ENCODE measurements at places on chromosomes 1 and 21. TPM values are rescaled to one million over a fixed set of nuclear protein-coding genes. Genes with fewer than 3 reads are reported as not detected.

GRCh38 chr1:26946270-26946669, 14.0 kb downstream of the KDF1 start:
- DNase-seq, result no peak

DNA sequence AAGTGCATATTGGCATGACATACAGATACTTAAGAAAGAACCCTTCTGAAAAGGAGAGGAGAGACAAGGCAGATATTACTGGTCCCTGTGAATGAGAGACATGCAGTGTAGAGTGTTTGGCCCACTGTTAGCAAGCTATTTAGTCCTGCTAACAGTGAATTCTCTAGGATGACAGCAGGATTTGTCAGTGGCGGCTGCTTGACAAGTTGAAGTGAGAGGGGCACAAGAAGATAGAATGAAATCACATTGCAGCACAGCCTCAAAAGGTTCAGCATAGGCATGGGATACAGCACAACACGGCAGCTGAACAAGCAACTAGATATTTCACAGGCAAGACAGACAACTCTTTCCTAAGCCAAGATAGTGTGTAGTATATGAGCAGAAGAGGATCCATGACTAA, 407.9 kb downstream of the PLA2G4A start:
- DNase-seq, result no peak

DNA sequence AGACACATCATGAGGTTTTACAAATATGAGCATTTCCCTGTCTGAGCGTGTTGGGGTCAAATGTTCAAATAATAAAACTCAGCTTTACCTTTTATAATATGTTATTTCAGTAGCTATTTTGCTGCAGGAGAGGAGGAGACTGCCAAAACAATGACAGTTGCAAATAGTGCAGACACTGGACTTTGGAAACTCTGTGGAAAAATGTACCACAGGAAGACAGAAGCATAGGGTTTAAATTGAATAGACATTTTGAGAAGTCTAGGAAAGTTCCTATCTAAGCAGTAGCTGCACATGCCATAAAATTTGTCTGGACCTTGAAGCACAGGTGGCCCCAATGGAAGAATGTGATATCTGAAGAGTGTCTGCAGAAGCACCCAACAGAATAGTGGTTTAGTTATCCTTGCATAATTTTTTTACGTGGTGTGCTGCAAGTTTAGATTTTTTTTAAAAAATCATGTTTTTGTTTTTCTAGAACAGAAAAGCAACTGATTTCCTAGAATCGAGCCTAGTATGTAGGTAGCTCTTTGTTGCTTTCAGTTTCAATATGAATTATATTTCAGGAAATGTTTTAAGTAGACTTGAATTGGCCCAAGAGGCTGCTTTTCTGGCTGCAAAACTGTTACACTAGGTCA, 14.0 kb upstream of the GBP5 start:
- no peak for DNase-seq

The ZNF669 gene
- 6.3 TPM for total RNA-seq

GRCh38 chr1:23403038-23403336, 21.6 kb downstream of the TCEA3 start:
- DNase-seq, result no peak

DNA sequence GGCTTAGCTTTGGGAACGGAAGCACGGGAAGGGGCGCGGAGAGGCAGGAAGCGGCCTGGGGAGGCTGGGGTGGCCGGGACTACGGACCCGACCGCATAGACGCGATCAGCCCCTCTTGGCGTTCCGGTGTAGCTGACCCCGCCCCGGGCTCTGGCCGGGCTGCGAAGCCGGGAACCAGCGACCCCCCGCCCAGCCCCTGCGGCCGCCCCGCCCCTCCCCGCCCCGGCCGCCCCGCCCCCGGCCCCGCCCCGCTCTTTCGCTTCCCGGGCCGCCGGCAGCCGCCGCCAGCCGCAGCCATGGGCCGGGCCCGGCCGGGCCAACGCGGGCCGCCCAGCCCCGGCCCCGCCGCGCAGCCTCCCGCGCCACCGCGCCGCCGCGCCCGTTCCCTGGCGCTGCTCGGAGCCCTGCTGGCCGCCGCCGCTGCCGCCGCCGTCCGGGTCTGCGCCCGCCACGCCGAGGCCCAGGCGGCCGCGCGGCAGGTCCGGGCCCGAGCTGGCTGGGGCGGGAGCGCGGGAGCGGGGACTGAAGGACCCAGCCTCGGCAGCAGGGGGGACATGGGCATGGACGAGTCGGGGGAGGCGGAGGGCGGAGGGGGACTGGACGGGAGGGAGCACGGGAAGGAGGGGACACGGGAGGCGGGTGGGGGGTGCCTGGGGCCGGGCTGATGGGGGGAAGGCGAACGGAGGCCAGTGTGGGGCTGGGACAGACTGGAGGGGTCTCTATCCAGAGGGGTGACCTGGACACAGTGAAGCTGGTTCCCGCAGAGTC, at the start of gene SELENON:
Gene SELENON, plus strand, starts transcription at position 259 of the 768 bp plus-strand sequence. Its CDS starts 38 bp downstream, at position 297.
- DNase-seq, result peak; percentile 56

The THBS3 gene
- 22.4 TPM for total RNA-seq

GRCh38 chr1:11664336-11665065, 501 bp downstream of the FBXO6 start:
- DNase-seq, result peak; percentile 64

GRCh38 chr1:163528710-163529348, 207.1 kb downstream of the NUF2 start:
- peak; percentile 61 for DNase-seq

- no peak for DNase-seq
These were observed 31.0 kb downstream of the AGO4 start for GRCh38 chr1:35838693-35839245.

DNA sequence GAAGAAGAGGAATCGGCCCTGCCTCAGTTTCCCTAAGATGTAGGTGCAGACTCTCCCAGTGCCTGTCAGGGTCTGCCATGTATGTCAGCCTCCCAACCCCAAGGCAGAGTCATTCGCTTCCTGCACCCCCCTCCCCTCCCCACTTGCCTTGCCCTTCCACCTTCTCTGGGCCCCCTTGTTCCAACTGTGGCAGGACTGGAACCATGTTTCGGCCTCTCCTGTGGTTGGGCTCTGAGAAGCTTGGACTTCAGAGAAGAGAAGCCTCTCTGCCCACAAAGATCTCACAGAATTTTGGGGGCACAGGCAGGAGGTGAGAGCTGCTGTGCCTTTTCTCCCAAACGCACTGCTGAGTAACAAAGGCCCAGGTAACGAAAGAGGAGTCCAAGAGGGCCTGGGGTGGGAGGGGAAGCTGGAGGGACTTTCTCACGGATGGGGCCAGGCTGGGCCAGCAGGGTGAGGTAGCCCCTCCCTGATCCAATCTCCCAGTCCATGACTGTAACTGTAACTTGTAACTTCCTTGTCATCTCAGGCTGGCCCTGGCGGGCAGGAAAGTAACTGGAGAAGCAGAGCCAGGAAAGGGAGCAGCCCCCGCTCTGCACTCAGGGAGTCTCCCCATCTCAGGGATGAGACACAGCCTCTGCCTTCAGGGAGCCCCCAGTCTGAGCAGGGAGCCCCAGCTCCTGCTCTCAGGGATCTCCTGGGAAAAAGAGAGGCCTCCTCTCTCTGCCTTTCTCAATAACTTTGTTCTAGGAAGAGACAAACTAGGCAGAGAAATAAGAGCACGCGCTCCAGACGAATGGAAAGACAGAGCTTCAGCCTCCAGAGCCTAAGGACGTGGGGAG, 11.3 kb downstream of the CRABP2 start:
- DNase-seq, result peak; percentile 40

GRCh38 chr1:62352387-62352786, 33.2 kb upstream of the KANK4 start:
- DNase-seq, result no peak

The SLAMF8 gene
- 5.9 TPM for total RNA-seq

GRCh38 chr1:61067446-61068019, 14.8 kb upstream of the NFIA start:
- no peak for DNase-seq

The KIF26B gene
- total RNA-seq, result 0.39 TPM

- no peak for DNase-seq
These were observed 174.2 kb downstream of the PTPRU start for GRCh38 chr1:29410476-29410875.

The PROX1 gene
- 17.6 TPM for total RNA-seq

- DNase-seq, result no peak
These were observed 42.5 kb downstream of the TMEM200B start for GRCh38 chr1:29081201-29081600.

The SEMA6C gene
- total RNA-seq, result 4.3 TPM

- no peak for DNase-seq
These were observed 48.3 kb upstream of the C1orf174 start for GRCh38 chr1:3948344-3948743.

- DNase-seq, result no peak
These were observed 33.0 kb downstream of the HUNK start for GRCh38 chr21:31905503-31906451.

- no peak for DNase-seq
These were observed 56.7 kb upstream of the PUM1 start for GRCh38 chr1:31122101-31122735.

The BRDT gene
- not detected for total RNA-seq

- DNase-seq, result no peak
These were observed 82.7 kb downstream of the CAMTA1 start for GRCh38 chr1:6867729-6868659.

DNA sequence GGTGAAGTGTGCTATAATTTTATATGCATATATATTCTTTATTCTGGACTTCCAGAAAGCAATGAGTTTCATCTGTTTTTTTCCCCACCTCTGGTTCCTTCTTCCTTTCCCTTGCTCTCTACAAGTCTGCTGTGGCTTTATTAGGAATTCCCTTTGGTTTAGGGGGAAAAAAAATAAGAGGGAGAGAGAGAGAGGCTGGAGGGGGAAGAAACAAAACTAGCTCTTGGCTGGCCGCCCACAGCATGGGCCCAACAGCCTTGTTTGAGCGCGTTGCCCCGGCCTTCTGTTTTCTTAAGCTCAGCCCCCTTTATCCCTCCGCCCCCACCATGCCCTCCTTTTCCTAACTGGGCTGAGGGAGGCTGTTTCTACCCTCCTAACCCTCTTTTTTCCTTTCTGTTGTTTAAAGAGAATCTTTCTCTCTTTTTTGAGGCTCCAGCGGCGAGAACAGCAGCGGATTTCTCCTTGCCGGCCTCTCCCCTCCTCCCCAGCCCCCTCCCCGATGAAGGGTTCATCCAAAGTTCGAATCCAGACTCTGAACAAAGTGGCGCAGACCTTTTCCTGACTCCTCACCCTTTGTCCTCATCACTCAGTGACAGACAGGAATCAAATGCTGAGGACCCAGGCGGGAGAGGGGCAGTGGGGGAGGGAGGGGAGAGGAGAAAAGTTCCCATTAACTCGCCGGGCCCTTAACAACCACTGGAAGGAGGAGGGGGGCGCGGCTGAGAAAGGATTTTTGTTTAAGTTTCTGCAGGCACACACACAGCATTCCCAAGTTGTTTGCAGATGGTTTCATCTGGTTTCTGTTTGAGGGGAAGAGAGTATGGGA, 29.7 kb downstream of the PBX1 start:
- DNase-seq, result peak; percentile 63

The AMY1A gene
- not detected for total RNA-seq

The GUCA2A gene
- total RNA-seq, result 2,800 TPM

GRCh38 chr1:54885807-54886723, 930 bp downstream of the DHCR24 start:
- peak; percentile 62 for DNase-seq

- peak; percentile 71 for DNase-seq
These were observed 71.0 kb downstream of the FOXD2 start for GRCh38 chr1:47508702-47509431.

DNA sequence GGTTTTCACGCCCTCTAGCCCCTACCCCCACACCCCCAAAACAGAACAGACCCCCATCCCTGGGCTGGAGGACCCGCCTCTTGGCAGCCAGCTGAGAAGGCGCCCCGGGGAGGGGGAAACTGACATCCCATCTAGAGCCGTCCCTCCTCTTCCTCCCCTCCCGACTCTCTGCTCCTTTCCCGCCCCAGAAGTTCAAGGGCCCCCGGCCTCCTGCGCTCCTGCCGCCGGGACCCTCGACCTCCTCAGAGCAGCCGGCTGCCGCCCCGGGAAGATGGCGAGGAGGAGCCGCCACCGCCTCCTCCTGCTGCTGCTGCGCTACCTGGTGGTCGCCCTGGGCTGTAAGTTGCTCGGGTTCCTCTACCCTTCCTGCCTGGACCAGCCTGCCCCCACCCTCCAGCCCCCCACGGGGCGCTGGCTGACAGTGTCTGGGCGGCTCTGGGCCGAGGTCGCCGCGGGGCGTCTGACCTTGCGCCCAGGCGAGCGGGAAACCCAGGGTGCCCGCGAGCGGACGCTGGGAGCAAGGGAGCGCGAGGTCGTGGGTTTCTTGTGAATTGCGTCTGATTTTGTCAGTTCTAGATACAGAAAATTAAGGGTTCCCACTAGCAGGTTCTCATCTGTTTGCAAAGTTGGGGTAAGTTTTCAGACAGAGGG, 618 bp downstream of the JAM2 start:
- DNase-seq, result peak; percentile 14

The CCDC181 gene
- total RNA-seq, result 0.76 TPM

DNA sequence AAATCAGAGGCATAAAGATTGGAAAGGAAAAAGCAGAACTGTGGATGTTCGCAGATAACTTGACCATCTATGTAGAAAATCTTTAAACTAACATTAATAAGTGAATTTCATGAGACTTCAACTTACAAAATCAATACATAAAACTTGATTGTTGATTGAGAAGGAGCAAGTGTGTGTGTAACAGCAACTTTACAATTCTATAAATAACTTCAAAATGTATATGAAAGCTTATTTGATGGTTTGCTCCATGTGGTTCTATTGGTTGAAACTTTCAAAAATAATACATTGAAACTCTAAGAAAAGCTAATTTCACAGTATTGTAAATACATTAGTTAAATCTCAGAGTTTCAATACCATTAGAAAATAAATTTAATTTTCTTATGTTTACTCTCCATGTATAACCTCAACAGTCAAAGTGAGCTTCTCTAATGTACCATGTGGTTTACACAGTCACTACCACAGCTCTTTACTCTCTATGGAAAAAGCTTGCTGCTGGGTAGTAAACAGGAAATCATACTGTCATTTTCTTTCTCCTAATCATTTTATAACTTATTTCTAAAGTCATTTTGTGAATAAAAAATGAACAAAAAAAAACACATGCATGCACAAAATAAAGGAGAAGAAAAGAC, 12.0 kb downstream of the AKT3 start:
- no peak for DNase-seq

DNA sequence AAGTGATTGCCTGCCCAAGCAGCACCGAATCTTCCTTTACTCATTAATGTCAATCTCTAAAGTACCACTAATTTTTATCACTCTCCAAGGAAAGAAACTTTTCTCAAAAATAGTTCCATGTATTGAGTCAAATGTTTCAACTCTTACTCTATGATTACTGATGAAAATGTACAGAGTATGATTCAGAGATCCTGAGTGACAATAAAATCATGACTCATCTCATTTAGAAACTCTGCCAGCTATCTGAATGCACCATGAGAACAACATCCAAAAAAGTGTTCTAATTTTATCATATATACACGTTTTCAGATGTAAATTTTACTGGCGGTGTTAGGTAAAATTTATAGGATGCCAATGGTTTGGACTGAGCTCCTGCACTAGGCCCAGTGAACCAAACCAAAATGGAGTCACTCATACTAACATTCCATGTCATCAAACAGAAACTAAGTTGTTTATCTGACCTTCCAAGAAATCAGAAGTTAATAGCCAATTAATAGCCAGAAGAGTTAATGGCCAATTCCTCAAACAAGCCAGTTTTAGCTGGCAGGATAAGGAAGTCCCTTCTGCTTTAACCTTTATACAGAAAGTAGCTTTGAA, 22.6 kb downstream of the PLPPR5 start:
- DNase-seq, result no peak

Measured in mucosa of descending colon (tissue), 3 donors.